Activated CD8-positive, alpha-beta memory T cell treated with anti-CD3 and anti-CD28 coated beads, Interleukin-2, amount 10 ng/mL, durations not matched to agents 7 days and 5 days (primary cell): ENCODE measurements at places on chromosomes 7 and 10. TPM values are rescaled to one million over a fixed set of nuclear protein-coding genes. Genes with fewer than 3 reads are reported as not detected.

Gene PTPRE
- 16.5 TPM for total RNA-seq

Gene FFAR4
- total RNA-seq: not detected

Gene GRM3
- not detected for total RNA-seq

Gene PRDX3
- 124 TPM for total RNA-seq

Gene ANKRD22
- not detected for total RNA-seq

Gene DNAH11
- total RNA-seq: 0.15 TPM

Gene MYL10
- not detected for total RNA-seq

Gene SLC26A5
- not detected for total RNA-seq

Gene VSTM2A
- total RNA-seq: not detected

Gene STOX1
- 0.29 TPM for total RNA-seq

Gene ZNF22
- 29.5 TPM for total RNA-seq

Gene NUTM2E
- total RNA-seq: 0.28 TPM

Gene TMEM176B
- not detected for total RNA-seq

Gene GPRIN2
- not detected for total RNA-seq
